ENCODE measurements at places on chromosomes 1 and 21.
A peak's percentile ranks its signal among the peaks of the same experiment; 100 is the strongest.

- peak; percentile 46 for DNase-seq
Measured at GRCh38 chr1:11893907-11894251, 32.3 kb downstream of the KIAA2013 start.

GRCh38 chr1:205907794-205908193 is 35.5 kb downstream of the SLC26A9 start:
- DNase-seq, result peak; percentile 18

DNA sequence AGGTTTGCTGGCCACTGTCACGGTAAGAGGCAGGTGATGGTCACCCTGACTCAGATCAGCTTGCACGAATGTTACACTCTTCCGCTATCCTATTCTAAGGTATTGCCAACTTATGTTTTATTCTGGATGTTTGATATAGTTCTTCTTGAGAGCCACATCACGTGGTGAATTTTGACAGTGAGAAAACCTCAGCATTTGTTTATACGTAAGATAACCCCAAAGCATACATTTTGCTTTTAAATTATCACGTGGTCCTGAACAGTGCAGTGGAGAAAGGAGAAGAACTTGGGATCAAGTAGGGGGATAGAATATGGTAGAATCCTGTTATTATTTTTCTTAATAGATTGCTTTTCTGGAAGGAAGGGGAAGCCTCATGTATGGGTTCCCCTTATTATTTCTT is 16.6 kb downstream of the ATP1A1 start:
- no peak for DNase-seq

DNA sequence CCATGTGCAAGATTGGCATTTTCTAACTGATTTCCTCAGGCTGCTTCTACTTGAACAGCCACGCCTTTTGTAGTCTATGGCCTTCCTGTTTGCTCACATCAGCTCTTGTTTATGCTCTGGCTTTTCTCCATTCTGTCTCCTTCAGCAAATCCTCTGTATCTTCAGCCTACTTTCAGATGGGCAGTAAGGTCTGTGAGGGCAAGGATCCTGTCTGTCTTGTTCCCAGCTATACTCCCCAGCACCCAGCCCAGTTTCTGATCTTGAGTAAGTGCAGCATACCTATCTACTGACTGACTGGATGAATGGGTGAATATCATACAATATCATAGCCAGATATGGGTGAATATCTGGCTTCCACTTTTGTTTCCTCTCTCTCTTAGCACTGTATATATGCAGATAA is 438.1 kb downstream of the LMO4 start:
- DNase-seq, result no peak

DNA sequence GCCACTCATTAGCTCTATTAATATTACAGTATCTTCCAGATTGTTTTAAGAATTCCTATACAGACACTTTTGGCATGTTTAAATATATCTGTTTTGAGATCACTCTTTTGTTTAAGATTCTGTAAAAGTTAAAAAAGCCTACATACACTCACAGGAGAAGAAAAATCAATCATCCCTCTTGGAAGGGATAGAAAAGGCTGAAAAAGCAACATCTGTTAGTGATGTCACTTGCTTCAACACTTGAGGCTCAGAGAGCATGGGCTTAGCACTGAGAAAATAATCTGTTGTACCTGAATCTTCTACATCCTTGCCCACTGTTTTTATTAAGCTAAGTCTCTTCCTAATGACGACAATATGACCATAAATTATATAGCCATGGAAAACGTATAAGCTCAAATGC is 127.0 kb downstream of the ZP4 start:
- DNase-seq, result no peak

- no peak for DNase-seq
Measured at GRCh38 chr1:20134995-20135394, 4.1 kb upstream of the PLA2G2F start.

DNA sequence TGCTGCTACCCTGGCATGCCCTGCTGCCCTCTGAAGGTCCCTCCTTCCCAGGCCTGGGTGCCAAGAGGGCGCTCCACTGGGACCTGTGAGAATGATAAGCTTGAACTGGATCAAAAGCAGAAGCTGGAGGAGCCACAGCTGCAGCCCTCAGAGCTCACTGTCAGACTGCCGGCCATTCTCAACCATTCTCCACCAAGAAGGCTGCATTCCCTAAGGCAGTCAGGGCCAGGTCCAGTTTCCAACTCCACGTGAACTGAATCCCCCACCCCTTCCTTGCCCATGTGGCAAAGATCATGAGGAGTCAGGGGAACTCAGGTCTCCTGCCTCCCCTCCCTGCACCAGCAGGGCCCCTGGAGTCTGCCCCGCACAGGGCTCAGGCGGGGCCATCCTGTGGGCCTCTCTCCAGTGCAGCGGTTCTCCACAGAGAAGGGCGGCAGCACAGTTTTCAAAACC is 19.5 kb downstream of the SLC1A7 start:
- DNase-seq, result no peak

DNA sequence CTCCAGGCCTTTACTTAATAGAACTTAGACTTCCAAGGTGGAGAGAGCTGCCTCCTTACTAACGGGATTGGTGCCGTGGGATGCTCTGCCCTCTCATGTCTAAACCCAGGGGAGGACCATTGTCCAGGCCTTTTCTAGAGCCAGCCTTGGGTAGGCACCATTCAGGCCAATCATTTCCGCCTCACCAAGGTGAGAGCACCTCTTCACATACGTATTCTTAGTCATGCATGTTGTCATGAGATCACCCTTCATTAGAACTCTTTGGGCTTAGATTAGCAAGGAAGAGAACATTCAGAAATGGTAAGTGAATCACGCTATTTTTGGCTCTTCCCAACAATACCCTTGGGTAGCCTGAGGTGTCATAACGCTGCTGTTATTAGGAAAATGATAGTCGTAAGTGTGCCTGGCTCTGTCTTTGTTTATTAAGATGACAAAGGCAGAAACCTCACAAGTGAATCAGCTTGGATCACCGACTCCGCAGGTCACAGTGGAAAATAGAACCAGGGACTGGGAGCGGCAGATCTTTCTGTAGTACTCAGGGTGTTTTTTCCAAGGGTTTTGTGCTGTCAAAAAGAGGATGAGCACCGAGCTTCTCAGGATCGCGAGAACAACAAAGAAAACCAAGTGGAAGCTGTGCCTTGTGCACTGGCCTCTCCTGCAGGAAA is 55.0 kb downstream of the HUNK start:
- no peak for DNase-seq

GRCh38 chr1:182890927-182891610 is 51.9 kb downstream of the DHX9 start:
- DNase-seq, result no peak

GRCh38 chr1:67451815-67452214 is 21.6 kb upstream of the SERBP1 start:
- no peak for DNase-seq

DNA sequence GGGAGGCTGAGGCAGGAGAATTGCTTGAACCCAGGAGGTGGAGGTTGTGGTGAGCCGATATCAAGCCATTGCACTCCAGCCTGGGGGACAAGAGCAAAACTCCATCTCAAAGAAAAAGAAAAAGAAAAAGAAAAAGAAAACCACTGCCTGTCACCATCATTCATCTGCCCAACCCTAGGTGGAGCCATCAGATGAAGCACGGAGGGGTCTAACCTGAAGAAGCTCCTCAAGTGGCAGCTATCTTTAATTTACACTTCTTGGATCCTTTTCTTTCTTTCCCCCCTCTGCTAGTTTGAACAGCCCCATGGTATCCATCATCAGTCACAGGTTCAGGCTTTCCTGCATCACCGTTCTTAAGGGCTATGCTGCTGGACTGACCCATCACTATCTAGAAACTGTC is 57.0 kb downstream of the PLEKHA6 start:
- no peak for DNase-seq

- no peak for DNase-seq
Measured at GRCh38 chr1:31580891-31581603, 4.7 kb downstream of the TINAGL1 start.

GRCh38 chr1:105343317-105343716 is 1593.6 kb downstream of the AMY1C start:
- no peak for DNase-seq

DNA sequence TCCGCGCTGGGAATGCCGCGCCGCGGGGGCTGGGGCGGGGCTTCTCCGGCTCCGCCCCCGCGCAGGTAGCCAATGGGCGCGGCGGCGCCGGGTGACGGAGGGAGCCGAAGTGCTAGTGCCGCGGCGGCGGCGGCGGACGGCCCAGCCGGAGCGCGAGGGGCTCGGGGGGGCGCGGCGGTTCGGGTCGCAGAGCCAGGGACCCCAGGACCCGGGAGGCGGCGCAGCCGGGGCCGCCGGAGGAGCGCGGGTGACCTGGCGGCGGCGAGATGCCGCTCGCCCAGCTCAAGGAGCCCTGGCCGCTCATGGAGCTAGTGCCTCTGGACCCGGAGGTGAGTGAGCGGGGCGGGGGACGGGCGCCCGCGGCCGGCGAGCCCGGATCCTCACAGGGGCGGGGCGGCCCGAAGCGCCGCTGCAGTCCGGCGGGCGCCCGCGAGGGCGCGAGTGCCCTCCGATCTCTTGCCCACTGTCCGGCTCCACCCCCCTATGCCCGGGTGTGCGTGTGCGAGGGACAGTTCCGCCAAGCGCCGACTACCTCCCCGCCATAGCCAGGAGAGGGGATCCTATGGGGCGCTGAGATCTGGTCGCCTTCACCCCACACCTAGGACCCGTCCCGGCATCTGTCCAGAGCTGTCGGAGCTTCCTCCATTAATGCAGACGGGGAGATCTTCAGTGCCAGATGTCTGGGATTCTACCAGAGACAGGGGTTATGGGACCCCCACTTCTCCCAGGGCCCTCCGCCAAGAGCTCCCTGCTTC is at the start of gene RPS6KA1:
RPS6KA1 (plus strand) TSS at position 107 of the 755 bp plus-strand sequence; CDS start at position 267, 160 bp downstream.
- peak; percentile 58 for DNase-seq

DNA sequence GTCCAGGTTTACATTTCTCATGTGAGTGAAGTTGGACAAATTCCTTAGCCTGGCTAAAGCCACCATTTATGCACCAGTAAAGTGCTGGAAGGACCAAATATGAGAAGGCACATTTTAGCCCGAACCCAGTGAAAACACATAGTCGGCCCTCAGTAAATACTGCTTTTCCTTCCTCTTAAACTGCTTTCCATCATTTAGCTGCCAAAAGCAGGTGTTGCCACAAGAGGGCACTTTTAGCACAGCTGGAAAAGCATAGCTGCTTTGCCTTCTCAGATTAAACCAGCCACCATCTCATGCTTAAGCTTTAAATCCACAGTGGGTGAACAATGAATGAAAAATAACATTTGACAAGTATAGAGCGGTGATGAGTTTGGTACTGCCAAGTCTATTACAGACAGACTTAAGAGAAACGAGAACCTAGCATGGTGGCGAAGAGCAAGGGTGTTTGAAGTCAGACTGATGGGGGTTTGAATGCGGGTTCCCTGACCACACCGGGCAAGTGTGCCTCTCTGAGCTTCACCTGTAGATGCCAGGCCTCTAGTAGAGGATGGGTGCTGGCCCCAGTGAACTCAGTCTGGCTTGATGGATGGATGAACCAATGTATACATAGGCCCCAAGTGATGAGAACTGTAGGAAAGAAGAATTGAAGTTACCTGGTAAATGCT is 57.8 kb downstream of the SLC35D1 start:
- DNase-seq, result peak; percentile 53

- DNase-seq, result no peak
Measured at GRCh38 chr1:221347706-221348105, 394.2 kb downstream of the DUSP10 start.

DNA sequence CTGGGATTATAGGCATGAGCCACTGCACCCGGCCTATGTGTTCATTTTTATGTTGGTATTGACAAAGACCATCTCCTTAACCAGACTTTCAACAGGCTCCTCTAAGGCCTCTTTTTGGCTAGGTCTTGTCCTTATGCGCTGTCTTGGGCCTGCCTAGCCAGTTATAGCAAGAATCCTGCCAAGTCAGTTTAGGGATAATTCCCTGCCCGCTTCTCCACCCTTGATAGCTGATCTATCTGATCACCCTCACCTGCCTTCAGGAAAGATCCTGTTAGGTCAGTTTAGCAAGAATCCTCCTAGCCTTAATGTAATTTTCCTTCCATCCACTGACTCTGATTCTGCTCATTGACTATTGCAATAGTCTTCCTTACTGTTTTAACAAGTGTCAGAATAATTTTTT is 2.4 kb upstream of the B4GALT3 start:
- DNase-seq, result no peak

DNA sequence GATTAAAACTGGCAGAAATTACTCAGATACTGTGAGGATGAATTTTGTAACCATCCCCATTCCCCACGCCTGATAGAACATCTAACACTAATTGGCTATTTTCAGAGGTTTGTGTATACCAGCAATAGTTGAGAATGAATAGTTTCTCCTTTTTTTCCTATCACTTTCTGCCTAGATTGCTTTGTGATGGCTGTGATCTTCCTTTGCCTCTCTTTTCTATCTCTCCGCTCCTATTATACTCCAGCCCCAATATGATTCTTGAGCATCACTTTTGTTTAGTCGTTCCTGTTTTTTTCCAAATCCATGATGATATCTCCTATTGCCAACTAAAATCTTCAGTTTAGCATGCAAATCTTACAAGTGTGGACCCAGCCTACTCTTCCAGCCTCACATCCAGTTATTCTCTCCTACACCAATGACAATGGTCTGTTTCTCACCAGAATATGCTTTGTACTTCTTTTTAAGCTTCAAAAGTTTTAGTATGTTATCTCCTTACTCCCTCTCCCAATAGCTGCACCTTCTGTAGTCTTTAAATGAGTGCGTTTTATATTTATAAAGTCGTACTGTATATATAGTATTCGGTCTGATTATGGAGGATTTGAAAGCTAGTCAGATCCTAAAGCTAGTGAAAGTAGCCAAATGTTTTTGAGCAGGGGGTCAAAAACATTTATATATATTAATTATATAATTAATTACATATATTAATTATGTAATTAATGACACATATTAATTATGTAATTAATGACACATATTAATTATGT is 25.2 kb downstream of the MAGI3 start:
- DNase-seq, result no peak

DNA sequence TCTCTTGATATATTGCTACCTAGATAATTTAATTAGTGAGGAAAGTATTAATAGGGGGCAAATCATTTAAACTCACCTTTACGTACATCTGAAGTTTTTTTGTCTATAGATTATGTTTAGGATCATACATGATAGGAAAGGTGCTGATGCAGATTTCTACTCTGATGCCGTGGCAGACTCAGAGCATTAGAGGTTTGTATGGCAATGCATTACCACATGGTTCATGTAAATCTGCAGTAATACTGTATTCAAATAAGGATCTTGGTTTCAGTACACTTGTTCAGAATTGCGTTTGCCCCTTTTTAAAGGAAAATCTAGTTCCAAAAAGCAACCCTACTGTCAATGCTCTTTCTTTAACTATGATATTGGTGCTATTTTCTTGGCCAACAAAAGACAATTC is 288.3 kb downstream of the PTPRC start:
- no peak for DNase-seq

Measured in inflammatory macrophage treated with lipopolysaccharide for 4 hours (primary cell).